ENCODE measurements at places on chromosomes 13 and 19.
A peak's percentile ranks its signal among the peaks of the same experiment; 100 is the strongest.

DNA sequence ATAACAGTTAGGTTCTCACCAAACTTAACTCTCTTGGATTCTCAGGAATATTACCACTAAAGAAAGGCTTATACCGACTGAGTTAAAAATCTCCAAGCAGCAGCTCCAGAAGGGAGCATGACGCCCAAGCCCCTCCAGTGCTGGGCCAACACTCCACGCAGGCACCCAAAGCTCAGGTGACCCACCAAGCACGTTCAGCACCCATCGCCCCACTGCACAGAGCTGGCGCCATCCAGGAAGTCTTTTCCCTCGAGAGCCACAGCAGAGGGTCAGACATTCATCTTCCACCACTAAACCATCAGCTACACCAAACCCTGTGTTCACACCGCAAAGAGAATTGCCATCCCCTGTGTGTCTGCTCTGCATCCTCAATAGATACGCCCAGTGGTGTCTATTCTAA is 65.7 kb downstream of the SOX1 start:
- no peak for DNase-seq

- DNase-seq = no peak
These were observed 10.6 kb downstream of the CD70 start for GRCh38 chr19:6580313-6580712.

DNA sequence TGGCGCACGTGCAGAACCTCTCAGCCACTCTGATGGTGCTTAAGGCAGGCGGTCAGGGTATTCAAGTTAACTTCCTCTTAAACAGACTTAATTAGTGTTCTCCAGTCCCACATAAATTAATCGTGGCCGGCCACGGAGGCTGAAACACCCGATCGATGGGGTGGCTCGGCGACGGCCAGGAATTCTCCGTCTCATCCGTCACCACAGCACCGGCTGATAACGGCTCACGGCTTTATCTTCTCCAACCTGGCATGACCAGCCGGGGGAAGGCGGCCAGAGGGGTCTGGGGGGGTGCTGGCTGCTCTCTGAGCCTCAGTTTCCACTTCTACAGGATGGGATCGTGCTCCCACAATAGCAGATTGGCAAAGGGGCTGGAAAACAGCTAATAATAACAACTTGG is 32.6 kb upstream of the TCF3 start:
- DNase-seq = no peak

DNA sequence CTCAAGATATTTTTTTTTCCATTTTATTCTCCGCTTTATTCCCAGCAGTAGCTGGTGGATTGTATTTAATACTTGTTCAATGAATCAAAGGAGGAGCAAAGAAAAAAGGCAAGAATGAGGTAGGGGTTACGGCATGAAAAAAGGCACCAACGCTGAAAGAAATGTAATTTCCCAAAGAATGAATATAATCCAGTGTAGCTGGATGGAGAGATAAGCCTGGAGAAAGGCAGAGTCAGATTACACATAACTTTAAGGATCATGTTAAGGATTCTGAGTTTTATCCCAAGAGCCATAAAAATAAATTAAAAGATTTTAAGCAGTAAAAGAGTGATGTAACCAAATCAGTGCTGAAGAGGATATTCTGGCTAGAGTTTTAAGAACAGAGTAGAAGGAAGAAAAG is 67.7 kb downstream of the RBM26 start:
- no peak for DNase-seq

DNA sequence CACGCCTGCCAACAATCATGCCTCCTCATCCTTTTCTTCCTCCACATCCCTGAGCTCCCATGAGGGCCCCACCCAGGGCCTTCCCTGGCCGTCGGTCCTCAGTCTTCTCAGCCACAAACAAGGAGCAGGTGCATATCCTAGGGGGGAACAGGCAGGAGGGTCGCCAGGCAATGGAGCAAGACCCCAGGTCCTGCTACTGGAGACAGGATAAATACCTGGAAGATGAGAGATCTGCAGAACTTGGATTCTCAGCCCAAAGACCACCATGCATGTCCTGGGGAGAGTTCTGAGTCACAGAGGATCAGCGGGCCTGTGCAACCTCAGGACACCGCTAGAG is 344.7 kb upstream of the TSHZ3 start:
- DNase-seq = no peak

DNA sequence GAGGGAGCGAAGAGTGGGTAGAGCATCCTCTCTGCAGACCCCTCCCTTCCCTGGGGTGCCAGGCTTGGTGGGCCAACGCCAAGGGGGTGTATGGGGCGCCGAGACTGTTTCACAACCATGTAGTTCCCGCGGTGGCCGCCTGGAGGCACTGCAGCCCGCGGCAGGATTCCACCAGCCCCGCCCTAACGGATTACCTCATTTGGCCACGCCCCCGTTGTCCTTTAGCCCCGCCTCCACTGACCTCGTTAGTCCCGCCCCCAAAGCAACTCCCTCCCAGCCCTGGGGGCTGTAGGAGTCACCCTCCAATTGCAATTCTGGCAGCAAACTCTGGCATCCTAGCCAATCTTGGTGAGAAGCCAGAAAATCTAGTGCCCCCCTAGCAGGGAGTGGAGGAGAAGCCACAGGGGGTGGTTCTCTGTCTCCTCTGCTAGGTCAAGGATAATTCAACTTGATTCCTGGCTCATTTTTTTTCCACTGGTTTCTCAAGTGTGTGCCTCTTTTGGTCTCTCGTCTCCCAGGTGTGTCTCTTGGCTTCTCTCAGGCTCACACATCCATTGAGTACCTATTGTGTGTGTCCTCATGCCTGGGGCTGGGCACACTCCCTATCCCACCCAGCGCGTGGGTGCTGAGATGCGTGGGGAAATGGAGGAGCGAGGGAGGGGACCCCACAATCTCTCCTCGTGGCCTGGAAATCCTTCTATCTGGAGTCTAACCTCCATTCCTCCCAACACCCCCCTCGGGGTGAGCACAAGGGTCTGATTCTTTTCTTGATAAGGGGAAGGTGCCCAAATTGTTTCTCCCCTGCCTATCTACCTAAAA is 2.0 kb downstream of the OLFM2 start:
- peak; percentile 71 for DNase-seq

DNA sequence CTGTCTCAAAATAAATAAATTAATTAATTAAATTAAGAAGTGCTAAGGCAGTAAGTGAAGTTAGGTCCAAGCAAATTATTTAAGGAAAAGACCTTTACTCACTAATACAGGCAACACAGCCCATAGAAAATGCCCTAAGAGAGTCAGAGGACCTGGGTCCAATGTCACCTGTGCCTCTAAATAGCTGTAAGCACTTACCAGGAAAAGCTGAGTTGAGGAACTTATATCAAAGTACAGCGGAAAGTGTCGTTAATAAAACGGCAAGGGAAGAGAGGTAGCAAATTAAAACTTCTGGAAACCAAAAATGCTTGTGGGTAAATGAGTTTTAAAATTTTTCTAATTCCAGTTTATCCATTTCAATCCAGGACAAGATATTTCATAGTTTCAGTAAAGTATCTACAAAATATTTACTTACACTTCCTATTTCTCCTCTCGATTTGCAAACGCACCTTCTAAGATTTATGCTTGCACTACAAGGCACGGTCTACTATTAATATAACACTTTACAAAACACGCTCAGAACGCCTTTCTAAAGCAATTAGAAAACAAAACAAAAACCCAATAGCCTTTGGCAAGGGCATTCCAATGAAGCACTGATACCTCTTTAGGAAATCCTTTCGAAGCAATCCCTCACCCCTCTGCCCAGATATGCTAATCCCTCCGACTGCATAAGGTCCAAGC is 963 bp downstream of the VPS36 start:
- no peak for DNase-seq

- DNase-seq = no peak
These were observed 395.2 kb downstream of the MYO16 start for GRCh38 chr13:109024611-109025010.

- no peak for DNase-seq
These were observed 193.7 kb downstream of the LMO7 start for GRCh38 chr13:75829830-75830229.

GRCh38 chr13:101267656-101268055 is 148.7 kb downstream of the NALCN start:
- DNase-seq = no peak

All from activated CD4-positive, alpha-beta T cell treated with anti-CD3 and anti-CD28 coated beads for 1 hour (primary cell).